ENCODE measurements at places on chromosomes 12 and 14.

GRCh38 chr12:60441577-60441976 is 845.7 kb downstream of the SLC16A7 start:
- no peak for DNase-seq

- no peak for DNase-seq
These were observed 91.0 kb downstream of the SLC8A3 start for GRCh38 chr14:70097576-70098249.

DNA sequence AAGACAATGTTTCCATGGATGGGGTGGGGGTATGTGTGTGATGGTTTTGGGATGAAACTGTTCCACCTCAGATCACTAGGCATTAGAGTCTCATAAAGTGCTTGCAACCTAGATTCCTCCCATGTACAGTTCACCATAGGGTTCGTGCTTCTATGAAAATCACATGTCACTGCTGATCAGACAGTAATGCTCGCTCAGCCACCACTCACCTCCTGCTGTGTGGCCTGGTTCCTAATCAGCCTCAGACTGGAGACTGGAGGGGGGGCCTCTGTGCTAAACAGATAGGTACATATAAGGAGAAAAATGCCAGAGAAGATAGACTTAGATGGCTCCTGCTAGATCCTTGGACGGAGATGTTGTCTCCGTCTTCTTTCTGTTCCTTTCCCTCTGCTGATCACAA is 1296.9 kb upstream of the SEL1L start:
- DNase-seq, result no peak

GRCh38 chr12:2922329-2922728 is 31.6 kb downstream of the TULP3 start:
- no peak for DNase-seq

- DNase-seq, result no peak
These were observed 356.7 kb upstream of the DIO2 start for GRCh38 chr14:80567905-80568536.

DNA sequence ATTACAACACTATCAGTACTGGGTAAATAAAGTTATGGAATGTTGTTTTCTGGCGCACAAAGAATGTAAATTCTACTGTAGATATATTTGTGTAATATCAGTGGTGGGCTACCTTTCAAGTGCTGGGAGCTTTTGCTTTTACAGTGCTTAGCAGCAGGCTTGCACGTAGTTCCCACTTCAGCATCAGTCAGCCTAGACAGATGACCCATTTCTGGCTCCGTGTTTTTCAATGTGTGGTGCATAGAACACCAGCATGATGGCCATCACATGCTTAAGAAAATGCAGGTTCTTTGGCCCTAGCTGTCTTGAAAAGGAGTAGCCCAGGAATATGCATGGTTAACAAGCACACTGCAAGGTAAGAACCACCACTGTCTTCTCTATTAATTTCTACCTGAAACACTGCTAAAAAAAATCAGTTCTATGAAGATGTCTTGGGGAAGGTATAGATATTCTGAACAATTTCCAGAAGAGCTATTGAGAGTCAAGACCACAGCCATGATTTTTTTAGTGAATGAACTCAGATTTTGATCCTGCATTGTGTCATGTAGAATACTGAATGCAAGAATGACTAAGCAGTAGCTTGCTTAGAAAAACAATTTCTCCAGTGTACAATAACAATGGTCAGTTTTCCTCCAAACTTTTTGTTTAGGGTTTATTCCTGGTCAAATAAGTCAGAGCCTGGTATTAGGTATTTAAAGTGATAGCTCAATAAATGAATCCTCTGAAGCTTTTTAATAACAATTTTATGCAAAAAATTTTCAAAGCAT is 195.7 kb downstream of the AKAP6 start:
- no peak for DNase-seq

DNA sequence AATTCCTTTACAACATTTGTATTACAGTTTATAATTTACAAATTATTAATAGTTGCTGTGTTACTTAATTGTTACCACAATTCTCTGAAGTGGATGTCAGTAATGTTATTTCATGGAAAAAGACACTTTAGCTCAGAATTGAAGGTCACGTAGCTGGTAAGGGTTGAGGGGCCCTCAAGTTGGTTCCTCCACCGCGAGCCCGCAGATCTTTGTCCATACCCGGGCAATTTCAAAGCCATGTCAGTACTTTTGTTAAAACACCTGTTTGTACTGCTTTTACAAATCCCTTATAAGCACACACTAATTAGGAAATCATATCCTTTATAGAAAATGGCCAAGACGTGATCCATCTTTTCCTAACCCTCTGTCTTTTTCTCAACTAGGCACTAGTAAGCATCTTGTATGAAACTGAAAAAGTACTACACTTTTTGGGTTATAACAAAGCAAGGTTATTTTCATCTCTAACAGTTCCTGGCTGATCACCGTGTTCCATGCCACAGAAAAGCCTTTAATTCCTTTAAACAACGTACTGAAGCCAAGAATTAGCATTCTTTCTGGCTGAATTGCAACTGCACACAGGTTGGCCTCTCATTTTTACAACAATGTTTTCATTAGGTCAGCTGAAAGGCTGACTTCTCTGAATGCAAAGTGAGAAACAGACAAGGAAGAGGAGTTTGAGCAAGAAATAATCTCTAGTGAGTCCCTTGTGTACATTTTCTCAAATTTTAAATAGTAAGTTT is 76.1 kb downstream of the CNTN1 start:
- no peak for DNase-seq

DNA sequence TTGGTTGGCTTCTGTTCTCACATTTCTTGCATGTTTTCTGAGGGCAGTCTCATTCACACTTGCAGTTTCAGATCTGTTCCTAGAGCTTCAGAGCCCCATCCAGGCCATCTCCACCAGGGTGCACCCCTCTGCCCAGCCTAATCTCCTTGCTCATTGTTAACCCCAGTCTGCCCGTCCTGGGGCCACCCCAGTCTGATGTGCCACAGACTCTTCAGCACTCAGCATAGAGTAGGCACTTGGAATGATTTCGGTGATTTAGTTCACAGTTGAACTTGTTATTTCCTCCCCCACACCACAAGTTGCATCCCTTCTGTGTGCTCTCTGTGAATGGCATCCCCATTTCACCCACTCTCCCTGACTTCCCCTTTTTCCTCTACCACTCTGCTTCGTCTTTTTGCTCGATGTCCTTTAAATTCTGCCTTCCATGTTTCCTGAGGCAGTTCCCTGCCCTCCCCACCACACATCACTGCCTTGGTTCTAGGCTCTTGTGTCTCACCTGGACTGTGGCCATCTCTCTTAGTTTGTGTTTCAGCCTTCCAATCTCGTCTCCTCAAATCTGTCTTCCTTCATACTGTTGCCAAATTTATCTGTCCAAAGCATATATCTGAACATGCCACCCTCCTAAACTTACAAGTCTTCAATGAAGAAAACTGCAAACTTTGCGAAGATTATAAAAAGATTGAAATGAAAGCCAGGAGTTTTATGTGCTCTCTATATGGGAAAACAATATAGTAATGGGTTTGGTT is 41.5 kb downstream of the ANO6 start:
- peak; percentile 78 for DNase-seq

- DNase-seq, result no peak
These were observed 152.4 kb upstream of the PRICKLE1 start for GRCh38 chr12:42741771-42742510.

DNA sequence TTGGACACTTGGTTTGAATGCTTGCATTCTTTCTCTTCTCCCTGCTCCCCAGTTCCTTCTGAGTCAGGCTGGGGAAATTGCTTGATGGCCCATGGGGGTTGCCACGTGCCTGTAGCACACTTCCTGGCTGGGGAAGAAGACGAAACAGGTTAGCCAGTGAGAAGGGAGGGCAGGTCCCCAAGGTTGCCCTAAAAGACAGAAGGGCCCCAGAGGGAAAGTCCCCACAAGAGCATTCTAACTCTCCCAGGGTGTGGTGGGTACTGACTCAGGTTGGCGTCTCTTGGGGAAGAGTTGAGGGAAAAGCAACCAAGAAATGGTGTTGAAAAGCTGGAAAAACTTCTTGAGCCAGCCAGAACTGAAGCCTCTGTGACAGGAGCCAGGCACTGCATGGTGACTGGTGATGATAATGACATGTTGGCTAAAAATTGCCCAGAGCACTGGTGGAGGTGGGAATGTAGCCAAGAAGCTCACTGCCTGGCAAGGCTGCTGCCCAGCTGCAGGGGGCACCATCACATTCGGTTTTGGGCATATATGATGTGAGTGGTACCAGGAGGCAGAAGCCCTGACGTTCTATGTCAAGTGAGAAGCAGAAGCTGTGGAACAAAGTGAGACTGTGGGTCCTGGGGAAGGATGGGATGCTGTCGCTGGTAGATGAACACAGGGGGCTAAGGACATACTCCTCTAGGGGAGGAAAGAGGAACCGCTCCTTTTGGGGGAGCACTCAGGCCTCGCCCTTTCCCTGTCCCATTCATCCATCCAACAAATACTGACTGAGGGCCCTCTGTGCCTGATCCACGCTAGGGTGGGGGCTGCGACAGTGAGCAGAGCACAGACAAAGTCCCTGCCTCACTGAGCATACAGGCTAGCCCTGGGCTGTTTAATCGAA is 8.1 kb upstream of the RABGGTA start:
- DNase-seq, result peak; percentile 51

GRCh38 chr12:47085815-47086252 is 6.1 kb upstream of the AMIGO2 start:
- peak; percentile 56 for DNase-seq

- DNase-seq, result no peak
These were observed 1.6 kb downstream of the ZFP36L1 start for GRCh38 chr14:68791078-68791901.

- DNase-seq, result peak; percentile 34
These were observed 60.1 kb upstream of the RESF1 start for GRCh38 chr12:31899109-31899508.

- DNase-seq, result no peak
These were observed 26.1 kb upstream of the PPP2R5C start for GRCh38 chr14:101735453-101735852.

- peak; percentile 4 for DNase-seq
These were observed 201.0 kb upstream of the AMIGO2 start for GRCh38 chr12:47280543-47281300.

DNA sequence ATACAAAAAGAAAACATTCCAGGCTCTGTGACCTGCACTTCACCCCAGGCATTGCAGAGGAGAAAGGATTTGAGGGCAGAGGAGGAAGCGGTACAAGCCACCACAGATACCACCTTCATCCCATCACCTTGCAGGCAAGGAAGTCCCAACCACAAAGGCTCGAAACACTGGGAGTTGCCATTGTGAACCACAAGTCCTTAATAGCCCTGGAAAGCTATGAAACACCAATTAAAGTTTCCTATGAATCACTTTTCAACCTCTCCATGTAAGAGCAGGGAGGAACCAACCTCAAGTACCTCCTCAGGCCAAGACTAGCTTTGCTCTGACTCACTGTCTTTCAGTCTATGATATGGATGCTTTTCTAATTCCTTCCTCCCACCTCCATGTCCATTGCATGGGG is 27.0 kb downstream of the MAP3K9 start:
- DNase-seq, result no peak

GRCh38 chr12:21330682-21331253 is 3.9 kb downstream of the SLCO1A2 start:
- no peak for DNase-seq

DNA sequence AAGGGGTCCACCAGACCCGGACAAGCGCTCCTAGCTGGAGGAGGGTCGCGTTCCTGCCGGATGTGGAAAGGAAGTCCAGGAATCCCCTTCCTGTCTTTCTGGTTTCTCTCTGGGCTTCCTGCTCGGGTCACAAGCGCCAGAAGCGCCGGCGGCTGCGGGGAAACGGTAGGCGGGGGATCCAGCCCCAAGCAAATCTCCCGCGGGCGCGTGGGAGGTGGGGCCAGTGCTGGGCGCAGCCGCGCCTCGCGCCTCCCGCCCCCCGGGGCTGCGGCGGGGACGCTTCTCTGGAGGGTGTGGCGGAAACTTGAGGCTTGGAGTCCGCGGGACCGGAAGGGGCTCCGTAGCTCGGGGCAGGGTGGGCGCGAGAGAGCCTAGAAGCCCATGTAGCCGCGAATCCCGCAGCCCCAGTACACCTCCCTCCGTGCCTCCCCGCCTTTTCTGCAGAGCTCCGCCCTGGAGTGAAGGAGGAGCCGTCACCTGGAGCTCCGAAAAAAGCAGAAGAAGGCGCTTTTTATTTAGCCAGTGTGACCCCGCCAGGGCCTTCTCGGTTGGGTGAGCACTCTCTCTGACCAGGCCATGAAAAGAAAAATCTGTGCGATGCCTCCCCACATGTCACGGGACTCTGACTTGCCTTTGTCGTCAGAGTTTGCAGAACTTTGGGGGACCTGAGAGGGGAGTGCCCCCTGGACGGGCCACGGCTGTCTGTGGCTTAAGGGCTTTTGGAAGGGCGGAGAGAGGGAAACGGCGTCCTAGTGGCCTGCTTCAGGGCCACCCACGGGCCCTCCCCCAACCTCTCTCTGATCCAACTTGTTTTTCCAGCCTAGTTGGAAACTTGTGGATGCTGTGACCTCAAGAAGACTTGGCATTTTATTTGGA is 21.4 kb upstream of the CLEC2D start:
- peak; percentile 96 for DNase-seq

- no peak for DNase-seq
These were observed 3.0 kb upstream of the PIANP start for GRCh38 chr12:6703631-6704030.

DNA sequence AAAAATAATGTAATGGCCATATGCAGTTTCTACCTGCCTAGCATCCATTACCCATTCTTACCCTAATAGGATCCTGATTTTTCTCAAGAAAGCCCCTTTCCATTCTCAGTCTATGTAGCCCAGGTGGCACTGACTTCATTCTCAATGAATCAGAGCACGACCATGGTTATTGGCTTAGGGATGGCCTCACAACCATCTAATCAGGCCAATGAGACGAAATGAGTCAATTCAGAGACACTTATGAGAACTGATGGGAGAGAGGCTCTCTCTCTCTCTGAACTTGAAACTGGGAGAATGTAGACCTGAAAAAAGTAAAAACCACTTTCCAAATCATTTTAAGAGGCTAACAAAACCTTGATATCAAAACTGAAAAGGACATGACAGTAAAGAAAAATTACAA is 45.3 kb upstream of the OXA1L start:
- no peak for DNase-seq

- DNase-seq, result no peak
These were observed 1.4 kb downstream of the GPR68 start for GRCh38 chr14:91243074-91243471.

DNA sequence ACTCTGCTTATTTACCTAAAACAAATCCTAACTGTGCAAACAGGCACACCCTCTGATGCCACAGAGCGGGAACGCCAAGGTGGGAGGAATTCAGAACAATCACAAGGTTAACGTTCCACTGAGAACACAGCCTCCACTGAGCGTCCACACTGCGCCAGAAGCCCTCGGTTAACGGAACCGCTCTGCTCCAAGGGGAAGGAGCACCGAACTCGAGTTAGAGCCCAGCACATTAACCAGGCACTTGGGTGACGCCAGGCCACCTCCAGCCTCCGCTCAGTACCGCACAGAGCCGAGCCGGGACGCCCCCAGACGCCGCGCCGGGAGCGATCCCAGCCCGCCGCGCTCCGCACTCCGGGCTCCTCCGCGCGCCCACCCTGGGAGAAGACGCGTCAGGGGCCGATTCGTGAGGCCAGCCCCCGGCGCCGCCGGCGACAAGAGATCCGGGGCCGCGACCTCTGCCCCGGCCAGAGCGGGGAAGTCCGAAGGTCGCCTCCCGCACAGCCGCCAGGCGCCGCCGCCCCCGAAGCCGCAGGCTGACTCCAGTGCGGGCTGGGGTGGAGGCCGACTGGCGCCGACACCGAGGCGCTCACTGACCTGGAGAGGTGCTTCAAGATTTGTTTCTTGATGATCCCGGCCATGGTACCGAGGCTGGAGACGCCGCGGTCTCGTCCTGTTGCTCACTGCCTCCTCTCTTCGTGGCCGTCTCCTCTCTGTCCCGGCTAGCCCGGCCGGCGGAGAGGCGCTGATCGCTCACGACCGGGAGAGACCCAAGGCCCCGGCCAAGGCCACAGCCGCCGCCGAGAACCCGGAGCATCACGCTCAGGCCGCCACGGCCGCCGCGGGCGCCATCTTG is 450 bp downstream of the BLTP3B start:
- peak; percentile 68 for DNase-seq

All from inflammatory macrophage (primary cell).